Cerebellar cortex (tissue), 1 donor: ENCODE measurements at places on chromosomes 2 and 18.
A peak's percentile ranks its signal among the peaks of the same experiment; 100 is the strongest.

DNA sequence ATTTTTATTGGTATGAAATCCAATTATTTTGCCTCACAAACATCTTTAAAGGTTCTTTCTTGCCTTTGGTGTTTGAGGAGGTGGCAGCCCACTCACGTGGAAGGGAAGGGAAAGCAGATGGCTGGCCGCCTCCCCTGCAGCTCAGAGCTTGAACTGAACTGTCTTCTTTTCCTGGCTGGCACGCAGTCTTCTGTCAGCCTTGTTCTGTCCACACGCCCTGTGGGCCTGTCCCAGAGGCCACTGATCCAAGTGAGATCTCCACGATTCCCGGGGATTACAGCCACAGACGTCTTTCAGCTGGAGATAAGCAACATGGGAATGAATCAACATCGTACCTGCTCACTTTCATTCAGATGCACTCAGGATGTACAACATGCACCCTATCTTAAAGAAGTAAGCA is 73.3 kb downstream of the TMEM18 start:
- peak; percentile 78 for DNase-seq

GRCh38 chr2:176164201-176164600 is 7.1 kb downstream of the HOXD3 start:
- no peak for DNase-seq

GRCh38 chr2:238567067-238567855 is 140.5 kb downstream of the ASB1 start:
- DNase-seq: no peak

DNA sequence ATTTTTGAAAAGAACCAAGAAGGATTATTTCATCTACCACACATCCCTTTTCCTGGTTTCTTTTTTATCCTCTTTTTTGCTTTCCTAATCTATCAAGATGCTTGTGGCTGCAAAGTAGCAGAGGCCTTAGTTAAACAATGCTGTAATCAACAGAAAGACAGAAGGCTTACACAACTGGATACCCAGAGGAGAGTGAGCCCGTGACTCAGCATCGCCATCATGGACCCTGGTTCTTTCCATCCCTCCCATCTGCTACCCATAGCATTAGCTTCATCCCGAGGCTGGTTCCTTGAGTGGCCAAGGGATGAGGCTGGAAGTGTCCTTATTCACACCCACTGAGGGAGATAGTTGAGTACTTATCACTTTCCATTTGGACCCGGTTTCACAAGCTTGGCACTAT is 7.5 kb upstream of the HAAO start:
- DNase-seq: no peak

DNA sequence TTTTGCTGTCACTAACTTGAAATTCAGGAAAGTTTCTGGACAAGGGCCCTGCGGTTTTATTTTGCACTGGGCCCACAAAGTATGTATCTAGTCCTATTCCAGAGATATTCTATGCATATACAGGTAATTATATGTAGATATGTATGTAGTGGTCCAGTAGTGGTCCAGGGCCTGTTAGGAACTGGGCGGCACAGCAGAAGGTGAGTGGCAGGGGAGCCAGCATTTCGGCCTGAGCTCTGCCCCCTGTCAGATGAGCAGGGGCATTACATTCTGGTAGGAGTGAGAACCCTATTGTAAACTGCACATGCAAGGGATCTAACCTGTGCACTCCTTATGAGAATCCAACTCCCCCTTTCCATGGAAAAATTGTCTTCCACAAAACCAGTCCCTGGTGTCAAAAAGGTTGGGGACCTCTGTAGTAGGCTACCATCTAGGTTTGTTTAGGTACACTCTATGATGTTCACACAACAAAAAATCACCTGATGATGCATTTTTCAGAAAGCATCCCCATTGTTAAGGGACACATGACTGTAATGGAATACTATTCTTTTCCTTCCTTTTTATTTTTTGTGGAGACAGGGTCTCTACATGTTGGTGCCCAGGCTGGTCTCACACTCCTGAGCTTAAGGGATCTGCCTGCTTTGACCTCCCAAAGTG is 2.8 kb upstream of the PPP4R3B start:
- DNase-seq: peak; percentile 34

GRCh38 chr2:214378455-214379103 is 32.3 kb upstream of the VWC2L start:
- peak; percentile 5 for DNase-seq

- no peak for DNase-seq
Measured at GRCh38 chr18:32238635-32239268, 48.9 kb downstream of the MEP1B start.

GRCh38 chr2:2012505-2012904 is 268.2 kb upstream of the PXDN start:
- DNase-seq: no peak

DNA sequence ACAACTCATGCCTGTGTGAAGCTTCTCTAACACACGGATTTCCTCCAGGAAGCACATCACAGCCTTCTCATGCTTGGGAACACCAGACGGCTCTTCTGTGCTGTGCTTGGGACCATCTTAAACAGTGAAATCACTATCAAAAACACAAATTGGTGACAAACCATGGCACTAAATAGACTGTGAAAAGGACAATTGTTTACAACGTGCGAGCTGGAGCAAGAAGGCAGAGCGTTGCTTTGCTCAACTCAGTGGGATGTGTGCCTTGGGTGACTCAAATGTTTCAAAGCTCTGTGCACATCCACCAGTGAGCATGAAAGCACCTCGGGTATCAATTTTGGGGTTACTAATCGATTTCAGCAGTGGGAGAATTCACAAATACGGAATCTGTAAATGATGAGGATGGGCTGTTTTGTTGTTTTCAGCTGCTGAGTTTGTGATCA is 182.4 kb upstream of the ARL4C start:
- no peak for DNase-seq

DNA sequence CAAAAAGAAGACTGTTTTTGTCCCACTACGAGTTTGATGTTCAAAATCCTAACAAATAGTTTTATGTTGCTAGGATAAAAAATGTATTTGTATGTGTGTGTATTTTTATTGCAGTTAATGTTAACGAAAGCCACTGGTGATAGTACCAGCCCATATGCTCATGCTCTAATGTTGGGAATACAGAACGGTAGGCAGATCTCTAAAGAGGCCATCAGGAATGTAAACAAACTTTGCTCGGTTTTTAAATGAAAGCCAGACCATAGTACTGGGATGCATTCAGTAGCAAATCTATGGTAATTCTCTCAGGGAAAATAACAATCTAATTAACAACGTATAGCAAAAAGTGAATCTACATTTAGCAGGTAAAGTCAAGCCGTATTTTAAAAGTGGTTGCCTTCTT is 208.1 kb downstream of the NEDD4L start:
- no peak for DNase-seq

- DNase-seq: no peak
Measured at GRCh38 chr2:152499896-152500735, 165.1 kb downstream of the FMNL2 start.
